Stomach (tissue), 19 donors: ENCODE measurements at places on chromosomes 5 and 9. TPM values are rescaled to one million over a fixed set of nuclear protein-coding genes. Genes with fewer than 3 reads are reported as not detected.

- H3K27me3 ChIP-seq: no peaks in the 10 kb centered on the region
- H3K4me3 ChIP-seq: no peak overlapping the region
- H3K36me3 ChIP-seq: no peaks in the 10 kb centered on the region
- H3K27ac ChIP-seq: no peak overlapping the region
Measured at GRCh38 chr5:113115061-113115460, 138.5 kb downstream of the DCP2 start.

DNA sequence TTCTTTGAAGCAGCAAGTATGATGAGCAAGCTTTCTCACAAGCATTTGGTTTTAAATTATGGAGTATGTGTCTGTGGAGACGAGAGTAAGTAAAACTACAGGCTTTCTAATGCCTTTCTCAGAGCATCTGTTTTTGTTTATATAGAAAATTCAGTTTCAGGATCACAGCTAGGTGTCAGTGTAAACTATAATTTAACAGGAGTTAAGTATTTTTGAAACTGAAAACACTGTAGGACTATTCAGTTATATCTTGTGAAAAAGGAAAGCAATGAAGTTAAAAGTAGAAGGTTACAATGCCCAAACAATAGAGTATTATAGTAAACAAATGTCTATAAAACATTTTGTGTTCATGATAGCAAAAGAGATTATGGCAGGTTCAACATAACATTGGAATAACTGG is 88.6 kb downstream of the JAK2 start:
- DNase-seq: no peak
- H3K36me3 ChIP-seq: peaks cover 21% of the 10 kb centered on the region
- H3K4me3 ChIP-seq: no peak overlapping the region
- no peaks in the 10 kb centered on the region for H3K27me3 ChIP-seq
- H3K4me1 ChIP-seq: no peaks in the 10 kb centered on the region

STKLD1 gene
- polyA plus RNA-seq: 1.9 TPM

DNA sequence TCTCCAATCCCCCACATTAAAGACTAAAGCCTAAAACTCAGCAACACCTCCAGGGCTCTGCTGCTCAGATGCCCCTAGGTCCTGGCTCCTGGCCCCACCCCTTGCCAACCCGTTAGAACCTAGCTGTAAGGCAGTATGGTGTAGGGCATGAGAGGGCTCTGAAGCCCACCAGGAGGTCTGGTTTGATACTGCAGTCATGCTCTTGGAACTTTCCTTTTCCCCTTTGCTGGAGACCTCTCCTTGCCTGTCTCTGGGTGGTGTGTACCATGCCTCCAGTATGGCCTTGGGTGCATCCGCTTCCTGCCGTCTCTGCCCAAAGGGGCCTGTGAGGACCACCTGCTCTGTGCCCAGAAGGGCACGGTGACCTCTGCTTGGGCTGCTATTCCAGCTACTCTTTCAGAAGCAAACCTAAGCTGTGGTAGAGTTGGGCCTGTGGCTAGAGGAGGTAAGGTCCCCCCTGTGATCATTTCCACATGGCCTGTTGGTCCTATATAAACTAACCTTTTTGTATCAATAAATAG is 3.5 kb downstream of the TENT4A start:
- peaks cover 76% of the 10 kb centered on the region for H3K4me1 ChIP-seq
- H3K27me3 ChIP-seq: no peaks in the 10 kb centered on the region
- H3K27ac ChIP-seq: no peak overlapping the region
- peak overlapping the region; percentile 94 for H3K4me3 ChIP-seq
- no peak for DNase-seq

SOHLH1 gene
- not detected for polyA plus RNA-seq
